ENCODE measurements at places on chromosomes 12 and 14.

DNA sequence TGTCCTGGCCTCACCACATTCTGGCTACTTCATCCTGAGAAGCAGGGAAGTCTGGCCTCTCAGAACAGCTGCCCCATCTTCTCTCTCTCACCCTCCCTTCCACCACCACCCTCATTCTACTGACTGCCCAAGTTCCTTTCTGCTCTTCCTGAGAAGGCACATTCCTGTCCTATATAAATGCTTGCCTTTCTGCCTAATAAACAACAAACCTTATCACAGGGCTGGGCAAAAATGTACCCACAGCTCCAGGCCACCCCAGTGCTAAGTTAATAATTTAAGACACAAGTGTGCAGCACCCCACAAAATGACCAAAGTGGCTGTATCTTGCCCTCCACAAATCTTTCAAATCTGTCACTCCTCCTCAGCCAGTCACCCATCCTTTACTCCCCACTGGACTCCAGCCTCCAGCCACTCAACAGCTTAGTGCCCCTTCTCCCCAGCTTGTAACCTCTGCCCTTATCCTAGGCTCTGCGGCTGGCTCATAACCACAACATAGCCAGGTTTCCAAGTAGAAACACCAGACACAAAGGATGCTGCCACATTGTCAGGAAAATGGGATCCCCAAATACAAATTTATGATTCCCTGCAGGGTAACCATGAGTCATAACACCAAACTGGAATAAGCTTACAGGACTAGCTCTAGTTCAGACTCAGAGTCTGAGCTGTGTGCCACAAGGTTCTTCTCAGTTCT is 15.0 kb downstream of the OXA1L start:
- DNase-seq, result no peak

DNA sequence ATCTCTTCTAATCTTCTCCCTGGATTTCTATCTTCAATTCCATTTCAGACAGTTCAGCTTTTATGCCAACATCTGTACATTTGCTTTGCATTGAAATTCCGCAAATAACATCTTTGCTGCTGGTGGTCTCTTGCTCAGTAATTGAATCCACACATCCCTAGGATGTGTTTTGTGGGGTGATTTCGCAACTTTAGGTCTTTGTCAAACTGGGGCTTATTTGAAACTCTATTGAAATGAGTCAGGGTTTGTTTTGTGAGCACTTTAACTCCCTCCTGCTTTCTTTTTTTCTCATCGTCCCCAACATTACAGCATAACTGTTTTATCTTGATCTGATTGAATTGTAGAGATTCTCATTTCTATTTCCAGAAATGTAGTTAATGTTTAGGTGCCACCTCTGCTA is 404.3 kb downstream of the NPAS3 start:
- no peak for DNase-seq

GRCh38 chr12:112973818-112974231 is 4.5 kb upstream of the OAS2 start:
- no peak for DNase-seq

- no peak for DNase-seq
These were observed 2.7 kb downstream of the PXMP2 start for GRCh38 chr12:132690112-132690511.

DNA sequence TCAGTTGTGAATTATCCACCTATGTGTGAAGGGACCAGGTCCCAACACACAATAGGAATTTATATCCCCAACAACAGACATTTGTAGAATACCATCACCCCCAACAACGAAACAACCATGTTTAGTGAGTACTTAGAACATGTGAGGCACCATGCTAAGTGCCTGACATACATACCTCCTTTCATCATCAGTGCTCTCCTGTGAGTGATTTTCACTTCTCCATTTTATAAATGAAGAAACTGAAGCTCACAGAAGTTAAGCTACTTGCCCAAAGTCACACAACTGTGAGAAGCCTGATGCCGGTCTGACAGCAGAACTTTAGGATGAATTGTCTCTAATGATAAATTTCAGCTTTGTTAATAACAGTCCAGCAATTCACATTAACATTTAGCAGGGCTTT is 35.4 kb downstream of the SPTB start:
- no peak for DNase-seq

- peak; percentile 79 for DNase-seq
These were observed 2.9 kb upstream of the NAB2 start for GRCh38 chr12:57085999-57086492.

GRCh38 chr12:91355150-91356006 is 172.8 kb upstream of the DCN start:
- peak; percentile 85 for DNase-seq

DNA sequence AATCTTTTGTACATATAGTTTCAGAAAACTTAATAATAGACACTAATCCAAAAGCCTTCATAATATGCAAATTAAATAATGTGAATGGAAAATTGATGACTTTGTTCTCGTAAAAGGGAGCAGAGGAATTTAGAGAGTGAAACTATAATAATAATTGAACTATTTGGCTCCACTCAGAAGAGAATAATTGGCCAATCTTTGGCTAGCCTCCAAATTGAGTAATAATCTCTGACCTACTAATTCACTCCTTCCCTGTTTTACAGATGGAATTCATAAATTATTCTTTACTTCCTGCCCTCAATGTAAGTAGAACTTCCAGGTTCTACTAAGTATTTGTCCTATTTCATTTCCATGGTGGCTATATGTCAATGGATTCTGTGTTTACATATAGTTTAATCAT is 15.8 kb downstream of the TRIM9 start:
- DNase-seq, result no peak

DNA sequence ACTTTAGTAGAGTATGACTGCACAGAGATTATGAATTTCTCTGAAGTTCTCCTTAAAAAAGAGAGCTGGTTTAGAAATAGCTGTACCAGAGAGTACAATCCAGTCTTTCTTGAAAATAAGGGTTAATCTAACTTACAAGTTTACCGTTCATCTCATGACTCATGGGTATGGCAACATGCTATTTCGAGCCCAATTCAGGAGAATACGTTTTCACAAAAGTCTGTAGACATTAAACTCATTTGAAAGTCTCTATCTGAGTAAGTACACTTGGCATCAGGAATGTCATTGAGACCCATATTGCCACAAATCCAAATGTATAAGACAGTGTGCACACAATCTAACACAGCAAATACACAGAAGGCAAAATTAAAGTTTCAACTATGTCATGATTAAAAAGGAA is 160.5 kb downstream of the PIK3C2G start:
- no peak for DNase-seq

DNA sequence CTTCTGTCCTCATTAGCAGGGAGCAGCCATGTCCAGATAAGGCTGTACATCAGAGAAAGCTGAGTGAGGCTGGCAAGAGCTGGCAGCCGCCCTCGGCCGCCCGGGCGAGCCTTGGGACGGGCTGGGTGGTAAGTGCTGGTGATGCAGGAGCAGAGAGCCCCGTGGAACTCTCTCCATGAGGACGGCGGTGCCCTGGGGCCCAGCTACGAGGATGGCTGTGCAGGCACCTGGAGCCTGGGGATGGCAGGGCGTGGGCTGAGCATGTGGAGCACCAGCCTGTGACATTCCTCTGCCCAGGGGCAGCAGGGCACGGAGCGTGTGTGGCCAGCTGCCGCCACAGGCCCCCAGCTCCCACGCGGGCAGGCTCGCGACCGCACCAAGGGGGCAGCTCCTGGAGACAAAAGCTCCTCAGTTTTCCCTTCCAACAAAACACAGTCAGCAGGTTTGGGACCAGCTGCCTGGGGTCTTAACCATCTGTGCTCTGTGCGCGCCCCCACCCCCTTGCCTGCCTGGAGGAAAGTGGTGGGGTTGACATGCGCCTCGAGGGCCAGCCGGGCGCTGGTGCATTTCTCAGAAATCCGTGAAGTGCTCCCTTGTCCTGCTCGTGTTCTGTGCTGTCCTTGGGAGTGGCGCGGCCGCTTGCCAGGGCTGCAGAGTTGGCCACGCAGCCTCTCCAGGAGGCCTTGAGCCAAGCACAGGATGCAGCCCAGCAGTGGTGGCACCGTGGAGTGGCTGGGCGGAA is 21.4 kb downstream of the PACS2 start:
- peak; percentile 10 for DNase-seq

GRCh38 chr14:43249591-43249990 is 1257.5 kb downstream of the FSCB start:
- DNase-seq, result no peak

DNA sequence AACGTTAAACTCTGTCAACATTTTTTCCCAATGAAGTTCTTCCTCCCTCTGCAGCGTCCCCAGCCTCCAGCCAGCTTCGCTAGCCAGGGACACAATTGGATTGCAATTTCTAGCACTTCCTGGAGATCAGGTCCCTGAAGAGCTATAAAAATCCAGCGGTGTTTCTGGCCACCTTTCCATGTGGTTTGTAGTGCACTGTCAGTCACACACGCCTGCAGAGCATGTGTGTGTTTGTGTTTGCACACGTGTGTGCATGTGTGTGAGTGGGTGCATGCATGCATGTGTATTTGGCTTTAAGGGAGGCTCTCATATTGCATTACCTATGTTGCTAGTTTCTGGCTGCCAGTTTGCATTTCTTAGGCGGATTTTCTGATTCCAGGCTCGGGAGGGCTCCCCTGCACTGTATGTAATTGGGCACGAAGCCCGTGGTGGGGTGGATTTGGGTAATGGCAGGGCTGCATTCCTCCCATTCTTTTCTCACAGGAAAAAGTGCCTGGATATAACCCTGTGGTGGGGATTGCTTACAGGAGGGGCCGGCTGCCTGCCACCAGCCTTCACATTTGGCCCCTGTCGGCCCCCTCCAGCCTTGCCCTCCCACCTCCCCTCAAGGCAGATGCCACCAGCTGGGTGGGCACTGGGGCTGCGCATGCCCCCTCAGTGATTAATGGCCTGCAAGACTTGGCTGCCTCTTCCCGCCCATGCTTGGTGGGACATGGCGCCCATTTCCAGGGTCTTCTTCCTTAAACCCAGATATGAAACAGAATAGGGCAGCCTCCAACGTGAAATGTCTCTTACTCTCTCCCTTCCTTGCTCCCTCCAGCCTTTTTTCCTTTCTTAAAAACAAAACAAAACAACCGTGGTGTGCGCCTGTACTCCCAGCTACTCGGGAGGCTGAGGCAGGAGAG is 74.0 kb downstream of the TSPAN9 start:
- DNase-seq, result peak; percentile 69

DNA sequence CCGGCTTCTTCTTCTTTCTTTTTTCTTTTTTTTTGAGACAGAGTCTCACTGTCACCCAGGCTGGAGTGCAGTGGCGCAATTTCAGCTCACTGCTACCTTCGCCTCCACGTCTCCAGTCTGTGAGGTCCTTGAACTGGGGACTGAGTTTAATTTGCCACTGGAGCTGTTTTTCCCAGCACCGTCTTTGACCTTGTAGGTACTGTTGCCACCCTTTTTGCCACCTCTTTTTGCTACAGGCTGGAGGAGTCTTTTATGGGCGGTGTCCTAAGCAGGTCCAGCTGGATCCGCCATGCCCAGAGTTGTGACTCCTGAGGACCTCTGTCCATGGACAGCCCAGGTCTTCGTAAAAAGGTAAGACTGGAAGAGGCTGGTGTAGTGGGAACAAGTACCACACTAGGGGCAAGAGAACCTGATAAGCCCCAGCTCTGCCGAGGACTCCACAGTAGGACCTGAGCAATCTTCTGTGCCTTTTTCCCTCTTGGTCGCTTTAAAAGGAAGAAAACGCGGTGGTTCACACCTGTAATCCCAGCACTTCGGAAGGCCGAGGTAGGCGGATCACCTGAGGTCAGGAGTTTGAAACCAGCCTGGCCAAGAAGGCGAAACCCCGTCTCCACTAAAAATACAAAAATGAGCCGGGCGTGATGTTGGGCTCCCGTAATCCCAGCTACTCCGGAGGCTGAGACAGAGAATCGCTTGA is 946 bp downstream of the RNU4-2 start:
- DNase-seq, result peak; percentile 82

- no peak for DNase-seq
These were observed 88.5 kb downstream of the GXYLT1 start for GRCh38 chr12:42056130-42056529.

- DNase-seq, result peak; percentile 46
These were observed 1.3 kb downstream of the CHST11 start for GRCh38 chr12:104457746-104458693.

DNA sequence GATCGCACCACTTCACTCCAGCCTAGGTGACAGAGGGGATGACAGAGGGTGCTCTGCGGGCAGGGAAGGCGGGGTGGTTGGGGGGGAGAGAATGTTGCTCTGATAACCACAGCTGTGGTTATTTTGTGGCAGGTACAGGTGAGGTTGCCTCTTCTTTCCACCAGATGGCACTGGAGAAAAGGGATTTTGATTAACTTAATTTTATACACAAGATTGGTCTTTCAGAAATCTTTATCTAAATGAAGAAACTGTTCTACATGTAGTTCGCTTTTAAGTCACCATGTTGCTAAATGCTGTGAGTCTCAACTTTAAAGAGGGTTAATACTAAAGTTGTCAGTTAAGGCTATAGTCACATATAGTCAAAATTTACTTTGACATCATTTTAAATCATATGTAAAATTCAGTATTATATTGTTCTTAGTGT is 25.7 kb downstream of the FGF23 start:
- DNase-seq, result peak; percentile 46

GRCh38 chr14:35268946-35269345 is 23.2 kb upstream of the PSMA6 start:
- no peak for DNase-seq

- peak; percentile 67 for DNase-seq
These were observed at the start of gene KLC1 for GRCh38 chr14:103628684-103629502. Gene KLC1 (plus strand): TSS chr14:103629211. CDS start chr14:103654565, 25,354 bp downstream.

DNA sequence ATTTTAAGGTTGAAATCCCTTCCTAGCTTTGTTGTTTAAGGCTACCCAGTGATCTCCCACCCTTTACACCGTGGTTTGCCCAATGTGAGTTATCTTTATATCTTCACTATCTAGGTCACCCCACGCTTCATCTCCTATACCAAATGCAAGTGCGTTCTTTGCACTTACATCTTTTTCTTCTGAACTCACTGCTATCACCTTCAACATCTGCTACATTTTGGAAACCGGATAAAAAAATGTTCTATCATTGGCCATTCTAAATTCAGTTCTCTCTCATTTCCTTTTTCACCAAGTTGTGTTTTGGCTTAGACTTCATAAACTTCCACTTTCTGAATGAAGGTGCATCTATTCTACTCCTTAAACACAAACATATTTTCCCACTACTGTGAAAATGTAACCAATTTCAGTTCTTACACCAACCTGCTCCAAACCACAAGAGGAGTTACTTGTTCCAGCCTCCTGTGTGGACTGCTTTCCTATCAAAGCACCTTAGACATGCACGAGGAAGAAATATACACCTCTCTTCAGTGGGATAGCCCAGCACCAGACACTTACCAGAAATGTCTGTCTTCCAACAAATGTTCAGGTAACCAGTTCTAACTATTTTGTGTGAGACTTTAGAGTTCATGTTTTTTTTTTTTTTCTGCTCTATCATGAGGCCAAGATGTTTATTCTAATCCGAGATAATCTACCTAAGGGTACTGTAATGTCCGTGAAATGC is 21.9 kb downstream of the CLEC9A start:
- no peak for DNase-seq

- no peak for DNase-seq
These were observed 5.0 kb downstream of the HNRNPC start for GRCh38 chr14:21264025-21264801.

DNA sequence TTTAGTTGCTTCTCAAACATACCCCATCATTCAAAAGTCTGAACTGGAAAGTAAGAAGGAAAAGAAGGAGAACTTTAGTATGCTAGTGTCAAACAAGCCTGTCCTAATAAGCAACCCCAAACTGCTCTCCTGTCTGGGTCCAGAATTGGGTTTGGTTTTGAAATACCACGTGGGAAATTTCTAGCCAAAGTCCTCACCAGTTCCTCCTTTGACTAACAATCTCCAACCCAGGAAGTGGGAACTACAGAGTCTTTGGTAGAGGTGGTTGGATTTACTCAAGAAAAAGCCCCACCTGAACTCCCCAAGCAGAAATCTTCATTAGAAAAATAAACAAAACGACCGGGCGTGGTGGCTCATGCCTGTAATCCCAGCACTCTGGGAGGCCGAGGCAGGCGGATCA is 17.4 kb upstream of the EIF4B start:
- no peak for DNase-seq

All from NCI-H82 (cell line).